ENCODE measurements at places on chromosomes 13 and 19. TPM values are rescaled to one million over a fixed set of nuclear protein-coding genes. Genes with fewer than 3 reads are reported as not detected.
A peak's percentile ranks its signal among the peaks of the same experiment; 100 is the strongest.

DNA sequence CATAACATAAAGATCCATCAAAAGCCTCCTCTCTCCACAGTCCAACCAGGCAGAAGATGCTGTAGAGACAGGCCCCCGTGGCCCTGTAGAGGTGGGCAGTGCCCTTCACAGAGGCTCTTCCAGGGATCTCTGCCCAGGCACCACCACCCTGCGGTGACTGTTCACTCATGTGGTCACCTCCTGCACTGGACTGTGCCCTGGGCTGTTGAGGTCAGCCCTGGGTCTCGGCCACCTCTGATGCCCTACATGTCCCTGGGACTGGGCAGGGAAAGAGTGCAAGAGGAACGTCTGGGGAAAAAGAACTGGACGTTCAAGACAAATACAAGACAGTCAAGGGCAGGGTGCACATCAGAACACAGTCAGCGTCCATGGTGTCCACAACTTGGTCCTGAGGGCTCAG lies 22.3 kb downstream of the PEPD start:
- DNase-seq, result no peak

- DNase-seq, result no peak
Measured at GRCh38 chr13:97561182-97561581, 127.2 kb downstream of the RAP2A start.

DNA sequence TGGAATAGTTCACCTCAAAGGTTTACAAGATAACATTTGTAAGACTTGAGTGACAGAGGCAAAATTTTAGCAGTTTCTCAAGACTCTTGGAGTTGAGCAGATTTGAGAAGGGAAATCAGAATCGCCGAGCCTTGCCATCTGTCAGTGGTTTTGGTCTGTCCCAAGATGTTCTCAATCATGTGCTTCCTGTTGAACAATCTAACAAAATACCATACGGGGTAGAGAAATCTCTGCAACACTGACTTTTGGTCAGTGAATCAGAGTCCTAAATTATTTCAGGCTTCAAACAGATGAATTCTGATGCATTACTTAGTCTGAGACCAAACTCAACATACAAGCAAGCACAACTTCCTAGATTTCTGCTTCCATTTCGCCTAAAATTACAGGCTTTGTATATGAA lies 3.8 kb downstream of the KCTD12 start:
- no peak for DNase-seq

Gene TMEM190
- not detected for total RNA-seq

DNA sequence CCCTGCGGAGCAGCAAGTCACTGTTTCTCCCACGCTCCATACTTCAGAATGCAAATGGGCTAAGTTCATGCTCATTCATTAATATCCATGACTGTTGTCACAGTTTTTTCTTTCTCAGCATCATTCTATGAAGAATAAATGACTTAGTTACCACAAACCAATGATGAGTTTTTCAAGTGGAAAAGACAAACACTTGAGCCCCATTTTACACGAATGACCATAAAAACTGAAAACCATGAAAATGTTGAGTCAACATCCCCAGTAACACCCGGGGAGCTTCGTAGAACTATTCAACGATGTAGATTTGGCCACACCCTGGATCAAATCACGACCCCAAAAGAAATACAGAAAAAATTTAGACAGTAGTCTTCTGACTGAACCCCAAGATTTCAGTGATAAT lies 99.8 kb upstream of the GJB6 start:
- no peak for DNase-seq

GRCh38 chr13:76762721-76763120 lies 123.5 kb downstream of the KCTD12 start:
- no peak for DNase-seq

DNA sequence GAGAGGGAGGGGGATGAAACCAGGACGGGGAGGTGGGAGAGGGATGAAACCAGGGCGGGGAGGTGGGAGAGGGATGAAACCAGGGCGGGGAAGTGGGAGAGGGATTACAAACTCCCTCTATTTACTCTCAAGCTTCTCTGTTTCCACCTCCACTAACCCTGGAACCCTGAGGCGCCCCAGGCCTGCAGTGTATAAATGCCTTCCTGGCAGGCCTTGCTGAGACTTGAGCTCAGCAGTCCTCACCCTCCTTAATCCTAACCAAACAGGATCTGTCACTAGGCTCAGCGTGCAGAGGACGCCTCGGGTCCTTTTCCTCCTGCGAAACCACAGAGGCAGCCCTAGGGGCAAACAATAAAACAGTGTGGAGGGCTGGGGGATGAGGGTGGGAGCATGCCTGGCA lies 32.1 kb upstream of the OR1M1 start:
- peak; percentile 2 for DNase-seq

DNA sequence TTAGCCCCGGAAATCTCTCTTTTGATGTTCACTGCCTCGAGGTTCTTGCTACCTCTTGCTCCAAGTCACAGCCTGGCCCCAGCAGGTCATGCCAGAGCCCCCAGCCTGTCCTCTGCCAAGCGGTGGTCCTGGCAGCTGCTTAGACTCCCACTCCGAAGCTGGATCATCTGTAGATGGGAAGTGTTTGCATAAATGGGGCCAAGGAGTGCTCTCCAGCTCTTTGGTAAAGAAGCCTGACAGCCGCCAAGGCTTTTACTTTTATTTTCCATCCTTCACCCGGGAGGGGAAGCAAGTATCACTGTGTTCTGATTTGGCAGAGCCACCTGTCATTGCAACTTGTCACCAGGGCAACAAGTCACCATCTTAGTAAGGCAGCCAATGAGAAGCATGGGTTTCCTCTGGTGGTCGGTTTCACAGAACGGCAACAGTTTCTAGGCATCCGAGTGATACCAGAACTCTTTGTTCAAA lies 10.6 kb upstream of the RETN start:
- no peak for DNase-seq

DNA sequence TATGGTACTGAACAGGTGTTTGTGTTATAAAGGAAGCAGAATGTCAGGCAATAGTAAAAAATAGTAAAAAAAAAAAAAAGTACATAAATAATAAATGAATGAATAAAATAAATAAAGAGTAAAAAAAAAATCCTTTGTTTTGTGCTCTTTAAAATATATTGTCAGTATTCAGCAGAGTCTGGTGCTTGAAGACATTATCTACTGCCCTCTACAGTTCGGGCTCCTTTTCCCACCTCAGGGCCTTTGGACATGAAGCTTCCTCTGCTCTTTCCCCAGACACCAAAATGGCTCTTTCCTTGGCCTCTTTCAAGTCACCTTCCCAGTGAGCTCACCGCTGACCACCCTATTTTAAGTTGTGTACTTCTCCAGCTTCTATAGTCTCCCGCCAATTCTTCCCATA lies 137.5 kb downstream of the TNFRSF19 start:
- DNase-seq, result peak; percentile 40

Gene C13orf46
- total RNA-seq, result not detected

GRCh38 chr19:14440049-14440448 lies 6.9 kb downstream of the PKN1 start:
- no peak for DNase-seq

DNA sequence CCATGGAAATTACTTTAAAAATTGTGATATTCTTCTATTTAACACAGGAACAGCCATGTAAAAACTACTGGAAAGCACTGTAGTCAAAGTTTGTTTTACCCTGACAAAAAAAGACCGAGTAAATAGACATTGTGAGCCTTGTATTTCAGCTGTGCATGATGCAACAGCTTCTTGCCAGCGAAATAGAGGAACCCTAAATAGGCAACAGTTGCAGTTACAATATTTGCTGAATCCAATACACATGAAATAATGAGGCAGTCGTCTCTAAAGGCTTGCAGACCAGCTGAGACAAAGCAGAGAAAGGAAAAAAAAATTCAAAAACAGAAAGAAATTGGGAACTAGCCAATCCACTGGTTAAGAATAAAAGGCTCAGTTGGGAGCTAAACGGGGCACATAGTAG lies 1001.1 kb downstream of the OLFM4 start:
- DNase-seq, result no peak

DNA sequence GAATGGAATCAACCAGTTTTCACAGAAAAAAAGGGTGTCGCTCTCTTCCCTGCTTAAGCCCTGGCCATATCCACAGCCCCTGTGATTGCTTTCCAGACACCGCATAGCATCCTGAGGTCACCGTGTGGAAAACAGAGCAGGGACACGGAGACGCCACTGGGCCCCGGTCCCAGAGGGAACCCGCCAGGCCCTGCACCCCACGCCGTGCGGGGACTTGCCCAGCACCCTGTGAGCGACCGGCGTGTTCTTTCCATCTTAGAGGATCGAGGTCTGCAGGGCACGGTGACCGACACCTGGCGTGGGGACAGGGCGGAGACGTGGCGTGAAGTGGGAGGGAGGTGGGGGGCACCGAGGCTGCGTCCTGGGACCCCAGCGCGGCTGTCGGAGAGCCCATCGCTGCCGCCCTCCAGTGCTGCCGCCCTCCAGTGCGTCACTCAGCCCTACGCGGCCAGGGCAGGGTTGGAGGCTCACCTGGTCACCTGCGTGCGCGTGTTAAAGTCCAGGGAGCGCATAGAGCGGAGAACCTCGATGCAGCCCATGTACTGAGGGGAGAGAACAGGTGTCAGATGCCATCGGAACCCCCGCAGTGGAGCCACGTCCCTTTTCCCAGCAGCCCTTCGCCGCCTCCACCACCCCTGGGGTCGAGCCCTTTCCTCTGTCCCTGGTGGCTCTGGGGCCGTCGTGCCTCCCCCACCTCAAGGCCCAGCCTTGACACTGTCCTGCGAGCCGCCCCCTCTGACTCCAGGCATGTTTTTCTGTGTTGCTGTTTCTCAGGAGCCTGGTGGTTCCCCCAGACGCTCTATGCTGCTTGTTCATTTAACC lies 20.2 kb downstream of the SHC2 start:
- DNase-seq, result no peak

DNA sequence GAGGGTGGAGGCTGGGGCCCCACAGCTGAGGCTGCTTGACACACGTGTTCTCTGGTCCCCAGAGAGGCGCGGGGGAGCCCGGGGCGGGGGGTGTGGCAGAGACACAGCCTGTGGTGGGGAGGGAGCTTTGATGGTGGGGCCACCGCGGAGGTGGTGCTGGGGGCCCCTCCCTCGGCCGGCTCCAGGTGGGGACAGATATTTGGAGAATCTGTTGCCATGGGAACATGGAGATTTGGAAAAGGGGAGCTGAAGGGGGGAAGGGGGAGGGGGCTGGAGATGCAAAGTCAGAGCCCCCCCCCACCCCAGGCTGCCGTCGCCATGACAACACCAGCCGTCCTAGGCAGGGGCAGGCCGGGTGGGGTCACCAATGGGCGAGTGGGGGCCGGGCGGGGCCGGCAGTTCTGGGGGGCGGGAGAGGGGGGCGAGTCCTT lies 1.2 kb downstream of the PRKCG start:
- no peak for DNase-seq

- no peak for DNase-seq
Measured at GRCh38 chr13:33730147-33730546, 87.8 kb upstream of the RFC3 start.

- no peak for DNase-seq
Measured at GRCh38 chr13:21637296-21637695, 33.3 kb upstream of the MICU2 start.

- DNase-seq, result peak; percentile 38
Measured at GRCh38 chr19:17172624-17173345, 42.4 kb upstream of the USE1 start.

DNA sequence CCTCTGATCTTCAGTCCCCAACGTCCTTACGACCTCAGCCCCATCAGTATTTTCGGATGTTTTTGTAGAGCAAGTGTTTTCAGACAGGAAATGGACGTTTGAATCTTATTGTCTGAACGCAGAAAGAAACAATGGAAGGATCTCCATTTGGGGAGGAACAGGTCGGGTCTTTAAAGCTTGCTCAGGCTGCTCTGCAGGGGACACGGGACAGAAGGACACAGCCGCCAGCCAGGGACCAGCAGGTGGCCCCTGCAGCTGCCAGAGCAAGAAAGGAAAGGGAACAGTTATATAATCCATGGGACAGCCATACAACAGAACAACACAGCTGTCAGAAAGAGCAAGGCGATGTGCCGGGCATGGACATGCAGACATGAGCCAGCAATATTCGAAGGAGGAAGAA lies 18.5 kb upstream of the IGLON5 start:
- no peak for DNase-seq

GRCh38 chr13:110430391-110431336 lies 123.6 kb downstream of the COL4A2 start:
- DNase-seq, result no peak

Gene ZNF547
- 0.95 TPM for total RNA-seq

Gene ESD
- 118 TPM for total RNA-seq

GRCh38 chr13:99969919-99970650 lies 1.5 kb downstream of the ZIC5 start:
- DNase-seq, result peak; percentile 78

DNA sequence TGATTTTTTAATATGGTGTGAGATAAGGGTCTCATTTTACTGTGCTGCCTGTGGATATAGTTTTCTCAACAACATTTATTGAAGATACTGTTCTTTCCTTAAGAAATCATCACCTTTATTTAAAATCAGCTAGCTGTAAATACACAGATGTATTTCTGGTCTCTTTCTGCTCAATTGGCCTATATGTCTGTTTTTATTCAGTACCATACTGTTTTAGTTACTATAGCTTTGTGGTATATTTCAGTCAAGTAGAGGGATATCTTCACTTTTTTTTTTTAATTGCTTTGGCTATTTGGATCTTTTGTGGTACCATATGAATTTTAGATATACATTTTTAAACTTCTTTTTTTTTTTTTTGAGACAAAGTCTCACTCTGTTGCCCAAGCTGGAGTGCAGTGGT lies 16.7 kb upstream of the ZNF714 start:
- DNase-seq, result no peak

DNA sequence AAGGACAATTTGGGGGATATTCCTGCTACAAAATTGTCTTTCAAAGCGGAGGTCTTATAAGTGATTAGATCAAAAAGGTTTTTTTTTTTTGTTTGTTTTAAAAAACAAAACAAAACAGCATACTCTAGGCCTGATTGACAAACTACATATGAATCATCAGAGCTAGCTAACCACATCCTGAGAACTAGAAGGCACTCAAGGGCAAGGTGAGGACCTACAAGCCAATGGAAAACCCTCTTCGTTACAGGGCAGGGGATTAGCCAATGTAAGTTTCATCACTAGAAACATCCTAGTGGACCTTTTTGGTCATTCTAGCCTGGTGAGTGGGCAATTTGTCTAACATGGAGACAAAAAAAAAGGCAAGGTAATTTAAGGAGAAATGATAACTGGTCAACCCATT lies 428.6 kb downstream of the RFC3 start:
- DNase-seq, result no peak

Gene SLC25A30
- total RNA-seq, result 12.2 TPM

DNA sequence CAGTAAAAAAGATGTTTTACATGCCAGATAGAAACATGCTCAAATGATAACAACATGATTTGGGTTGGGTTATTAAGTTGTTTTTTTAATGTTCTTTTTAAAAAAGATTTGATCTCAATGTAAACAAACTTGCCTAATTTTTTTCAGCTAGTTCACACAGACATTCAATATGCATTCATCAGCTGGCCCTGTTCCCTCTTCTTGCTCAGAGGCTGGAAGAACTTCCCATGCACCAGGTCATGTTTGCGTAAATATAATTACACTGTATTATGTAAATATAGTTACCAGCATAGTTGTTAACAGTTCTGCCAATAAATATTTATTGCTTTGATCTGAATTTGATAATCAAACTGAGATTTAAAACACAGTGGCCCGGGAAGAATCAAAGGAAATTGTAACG lies 70.6 kb downstream of the ATP11A start:
- DNase-seq, result no peak
